ENCODE measurements at places on chromosomes 13 and 19. TPM values are rescaled to one million over a fixed set of nuclear protein-coding genes. Genes with fewer than 3 reads are reported as not detected.

UNC13A gene
- 0.10 TPM for total RNA-seq

GARIN5A gene
- 0.58 TPM for total RNA-seq

ZNF85 gene
- 17.1 TPM for total RNA-seq

HCST gene
- total RNA-seq: 4.8 TPM

CEACAM7 gene
- not detected for total RNA-seq

LILRB5 gene
- total RNA-seq: 0.17 TPM

KL gene
- total RNA-seq: not detected

ZNF20 gene
- total RNA-seq: 10.6 TPM

GRIK5 gene
- total RNA-seq: 0.27 TPM

CEACAM4 gene
- not detected for total RNA-seq

MEIS3 gene
- not detected for total RNA-seq

PRMT1 gene
- total RNA-seq: 175 TPM

IL12RB1 gene
- 24.8 TPM for total RNA-seq

ZNF146 gene
- total RNA-seq: 62.2 TPM

SIRT2 gene
- 42.4 TPM for total RNA-seq

PCSK4 gene
- 1.3 TPM for total RNA-seq

PNMA8B gene
- total RNA-seq: 0.32 TPM

LPAR2 gene
- total RNA-seq: 30.3 TPM

FUT3 gene
- total RNA-seq: not detected

SHC2 gene
- total RNA-seq: 0.19 TPM

FGF21 gene
- total RNA-seq: not detected

KLF1 gene
- not detected for total RNA-seq

ZNF420 gene
- total RNA-seq: 17.4 TPM

CGB1 gene
- not detected for total RNA-seq

LILRA1 gene
- total RNA-seq: not detected

NTF4 gene
- total RNA-seq: not detected

BRME1 gene
- 1.7 TPM for total RNA-seq

FCHO1 gene
- 162 TPM for total RNA-seq

CGB8 gene
- not detected for total RNA-seq

RASIP1 gene
- total RNA-seq: not detected

ZNF808 gene
- total RNA-seq: 56.0 TPM

C2CD4C gene
- not detected for total RNA-seq

POSTN gene
- not detected for total RNA-seq

OR7A5 gene
- total RNA-seq: not detected

SUPT20H gene
- total RNA-seq: 85.5 TPM

ZNF442 gene
- total RNA-seq: 6.9 TPM

CGB2 gene
- total RNA-seq: not detected

C19orf38 gene
- total RNA-seq: 2.5 TPM

ANGPTL8 gene
- not detected for total RNA-seq

PET100 gene
- total RNA-seq: 89.1 TPM

TUBB4A gene
- total RNA-seq: 21.9 TPM

EDNRB gene
- not detected for total RNA-seq

TMPRSS9 gene
- not detected for total RNA-seq

ZNF837 gene
- total RNA-seq: 4.2 TPM

CASP14 gene
- not detected for total RNA-seq

All from B cell (primary cell).